Fibroblast of pulmonary artery (primary cell): ENCODE measurements at places on chromosomes 7 and 10.

DNA sequence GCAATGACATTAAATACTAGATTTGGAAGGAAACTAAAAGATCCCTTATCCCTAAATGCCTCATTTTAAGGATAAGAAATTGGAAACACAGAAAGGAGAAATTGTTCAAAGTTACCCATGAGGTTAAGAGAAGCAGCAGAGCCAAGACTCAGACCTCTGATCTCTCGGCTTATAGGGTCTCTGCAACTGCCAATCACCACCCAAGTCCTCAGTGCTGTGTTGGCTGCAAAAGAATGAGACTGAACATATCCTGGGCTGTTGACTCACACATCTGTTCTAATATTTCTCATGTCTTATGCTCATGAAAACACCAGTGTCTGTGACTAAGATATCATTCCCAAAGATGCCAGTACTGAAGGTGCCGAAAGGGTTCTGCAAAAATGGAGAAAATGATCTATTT lies 153.3 kb downstream of the XPNPEP1 start:
- no peak for DNase-seq

GRCh38 chr7:111982804-111983203 lies 223.4 kb downstream of the DOCK4 start:
- DNase-seq: peak; percentile 66

DNA sequence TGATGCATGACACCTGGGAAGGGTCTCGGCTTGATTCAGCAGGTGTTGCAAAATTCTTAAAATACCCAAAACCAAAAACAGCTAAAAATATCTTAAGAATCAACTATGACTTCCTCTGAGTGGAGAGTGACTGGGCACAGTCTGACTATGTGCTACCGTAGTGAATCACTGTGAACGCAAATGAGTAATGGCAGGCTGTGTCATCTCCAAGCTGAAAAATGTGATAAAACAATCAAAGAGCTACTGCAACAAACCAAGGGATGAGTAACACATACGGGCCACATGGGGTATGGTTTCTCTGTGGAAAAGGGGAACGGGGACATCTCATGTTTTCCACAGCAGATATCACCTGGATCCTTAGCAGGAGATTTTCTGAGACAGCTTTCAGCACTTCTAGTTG lies 127.5 kb downstream of the ABCA13 start:
- peak; percentile 18 for DNase-seq

GRCh38 chr7:98548971-98549370 lies 68.1 kb upstream of the NPTX2 start:
- DNase-seq: no peak

DNA sequence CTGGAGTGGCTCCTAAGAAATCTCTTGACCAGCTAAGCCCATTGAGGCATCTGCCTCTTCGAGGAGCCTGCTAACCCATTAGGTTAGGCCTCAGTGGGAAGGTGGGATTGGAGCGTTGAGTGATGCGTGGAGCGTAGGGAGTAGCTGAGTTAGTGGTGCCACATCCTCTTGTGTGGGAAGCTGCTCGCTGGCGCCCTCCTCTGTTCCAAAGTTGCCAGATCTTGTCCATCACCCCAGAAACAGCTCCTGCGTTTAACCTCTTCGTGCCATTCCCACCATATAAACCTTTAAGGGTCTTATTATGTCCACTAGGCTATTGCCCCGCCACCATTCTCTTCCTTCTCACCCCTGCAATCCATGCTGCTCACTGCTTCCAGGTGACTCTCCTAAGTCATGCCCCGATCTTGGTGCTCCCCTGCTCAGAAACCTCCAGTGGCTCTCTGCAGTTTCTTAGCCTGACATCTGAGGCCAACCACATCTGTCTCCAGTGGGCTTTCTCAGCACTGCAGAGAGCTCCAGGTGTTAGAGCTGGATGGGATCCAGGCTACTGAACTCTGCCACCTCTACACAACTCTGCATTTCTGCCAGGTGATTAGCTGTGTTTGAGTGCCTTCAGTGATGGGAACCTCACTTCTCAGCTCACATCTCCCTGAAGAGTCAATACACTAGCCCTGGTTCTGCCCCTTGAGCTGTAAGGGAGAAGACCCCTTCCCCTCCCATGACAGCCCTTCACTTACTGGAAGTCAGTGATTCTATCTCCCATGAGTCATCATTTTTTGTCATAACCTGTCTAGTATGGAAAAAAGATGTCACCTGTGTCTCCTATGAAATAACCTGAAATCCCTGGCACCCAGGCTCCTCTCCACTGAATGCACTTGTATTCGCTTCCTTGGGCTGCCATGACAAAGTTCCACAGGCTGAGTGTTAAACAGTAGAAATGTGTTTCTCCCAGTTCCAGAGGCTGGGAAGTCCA lies 65.0 kb upstream of the FGFR2 start:
- no peak for DNase-seq

DNA sequence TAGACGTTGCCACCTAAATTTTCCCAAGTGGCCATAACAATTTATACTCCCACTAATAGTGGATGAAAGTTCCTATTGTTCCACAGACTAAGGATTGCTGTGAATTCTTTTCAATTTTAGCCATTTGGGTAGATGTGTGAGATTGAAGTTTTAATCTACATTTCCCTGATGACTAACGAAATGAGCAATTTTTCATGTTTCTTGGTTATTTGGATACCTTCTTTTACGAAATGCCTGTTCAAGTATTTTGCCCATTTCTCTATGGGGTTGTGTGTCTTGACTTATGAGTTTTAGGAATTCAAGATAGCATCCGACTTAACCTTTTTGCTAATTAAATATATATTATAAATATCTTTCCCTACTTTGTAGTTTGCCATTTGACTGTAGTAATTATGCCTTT lies 16.4 kb upstream of the PRKG1 start:
- no peak for DNase-seq

- peak; percentile 6 for DNase-seq
Measured at GRCh38 chr7:97149843-97150242, 32.3 kb downstream of the SDHAF3 start.

GRCh38 chr7:159034394-159034793 lies 110.3 kb downstream of the VIPR2 start:
- DNase-seq: no peak

DNA sequence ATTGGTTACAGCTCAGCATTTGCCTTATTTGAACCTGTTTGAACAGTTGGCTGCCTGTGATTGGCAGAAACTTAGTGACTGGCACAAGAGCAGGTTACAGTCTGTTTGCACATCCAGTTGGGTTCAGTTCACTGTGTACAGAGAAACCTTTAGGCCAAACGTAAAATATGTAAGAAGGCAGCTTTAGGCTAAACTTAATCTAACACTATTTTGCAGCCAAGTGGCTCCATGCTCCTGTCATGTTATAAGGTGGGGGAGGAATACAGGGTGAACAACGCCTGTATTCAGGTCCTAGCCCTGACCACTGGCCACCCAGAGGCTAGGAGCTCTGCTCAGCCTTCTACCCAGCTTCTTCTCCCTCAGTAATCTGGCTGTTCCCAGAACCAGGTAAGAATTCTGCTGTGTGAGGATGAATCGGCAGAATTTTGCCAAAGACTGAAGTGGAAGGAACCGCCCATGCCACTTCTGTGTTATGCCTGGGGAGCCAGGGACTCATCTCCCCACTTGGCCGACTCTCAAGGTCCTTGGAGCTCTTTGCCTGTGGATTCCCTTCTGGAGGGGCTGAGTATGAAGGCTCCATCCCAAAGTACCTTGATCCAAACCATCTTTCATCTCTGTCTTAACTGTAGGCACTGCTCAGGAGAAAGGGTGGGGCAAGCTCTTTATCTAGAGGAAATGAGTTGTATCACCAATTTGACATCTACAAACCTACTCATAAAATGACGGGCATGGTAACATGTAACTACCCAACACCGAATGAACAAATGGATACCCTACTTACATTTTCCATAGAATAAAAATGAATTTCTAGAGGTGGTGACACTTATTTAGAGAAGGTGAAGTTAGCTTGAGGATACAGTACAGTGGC lies 164.4 kb upstream of the NAMPT start:
- DNase-seq: peak; percentile 13

DNA sequence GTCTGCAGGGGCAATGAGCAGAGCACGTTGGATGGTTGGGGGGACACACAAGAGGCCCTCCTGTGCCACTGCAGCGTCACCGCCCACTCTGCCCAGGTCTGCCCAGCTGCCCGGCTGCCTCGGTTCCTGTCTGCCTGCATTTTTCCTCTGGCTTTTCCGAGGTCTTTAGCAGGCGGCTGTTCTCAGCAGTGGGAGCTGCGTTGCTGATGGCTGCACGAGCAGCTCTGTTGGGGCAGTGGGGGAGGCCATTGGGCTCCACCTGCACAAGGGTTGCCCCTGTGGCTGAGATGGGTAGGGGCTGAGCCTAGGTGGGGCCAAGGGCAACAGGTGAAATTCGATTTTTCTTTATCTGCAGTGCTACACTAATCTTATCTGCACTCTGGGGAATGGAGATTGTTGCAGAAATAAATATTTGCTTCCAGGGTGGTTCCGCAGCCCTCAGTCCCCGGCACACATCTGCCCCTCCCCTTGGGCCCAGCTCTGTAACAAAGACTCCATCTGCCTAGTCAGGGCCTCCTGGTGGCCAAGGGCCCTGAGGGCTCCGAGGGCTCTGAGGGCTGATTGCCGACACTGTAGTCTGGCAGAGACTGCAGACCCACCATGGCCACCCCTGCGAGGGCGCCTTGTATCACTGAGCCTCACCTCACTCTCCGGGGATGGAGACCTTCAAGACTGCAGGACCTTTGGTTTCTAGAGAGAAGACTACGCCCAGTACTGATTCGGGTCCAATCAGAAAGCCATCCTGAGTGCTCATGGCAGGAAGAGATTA lies 141.7 kb upstream of the SHH start:
- no peak for DNase-seq

- DNase-seq: no peak
Measured at GRCh38 chr7:139667377-139667776, 110.4 kb downstream of the HIPK2 start.

DNA sequence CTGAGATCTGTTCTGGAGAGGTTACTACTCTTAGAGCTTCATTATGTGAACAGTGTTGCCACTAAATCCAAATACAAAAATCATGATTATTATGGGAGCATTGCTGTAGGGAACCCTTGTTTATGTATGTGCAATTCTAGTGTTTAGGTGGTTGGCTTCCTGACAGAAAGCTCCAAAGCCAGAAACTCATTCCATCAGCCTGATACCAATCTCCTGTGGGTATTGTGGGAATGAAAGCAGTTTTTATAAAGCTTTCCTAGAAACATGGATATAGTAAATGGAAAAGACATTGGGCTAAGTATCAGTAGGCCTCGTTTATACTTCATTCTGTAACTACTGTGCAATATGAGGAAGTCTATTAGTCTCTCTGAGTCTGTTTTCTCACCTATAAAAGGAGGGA lies 6.4 kb downstream of the SDK1 start:
- no peak for DNase-seq

GRCh38 chr7:44615149-44615611 lies 8.8 kb downstream of the OGDH start:
- DNase-seq: no peak

- DNase-seq: no peak
Measured at GRCh38 chr7:31747553-31747952, 60.5 kb downstream of the PPP1R17 start.

DNA sequence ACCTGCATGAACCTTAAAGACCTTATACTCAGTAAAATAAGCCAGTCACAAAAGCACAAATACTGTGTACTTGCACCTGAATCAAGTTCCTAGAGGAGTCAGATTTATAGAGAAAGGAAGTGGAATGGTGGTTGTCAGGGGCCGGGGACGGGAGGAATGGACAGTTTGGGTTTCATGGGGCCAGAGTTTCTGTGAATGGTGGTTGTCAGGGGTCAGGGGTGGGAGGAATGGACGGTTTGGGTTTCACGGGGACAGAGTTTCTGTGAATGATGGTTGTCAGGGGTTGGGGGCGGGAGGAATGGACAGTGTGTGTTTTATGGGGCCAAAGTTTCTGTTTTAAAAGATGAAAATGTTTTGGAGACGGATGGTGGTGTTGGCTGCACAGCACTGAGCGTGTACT lies 260.0 kb upstream of the MKI67 start:
- no peak for DNase-seq

DNA sequence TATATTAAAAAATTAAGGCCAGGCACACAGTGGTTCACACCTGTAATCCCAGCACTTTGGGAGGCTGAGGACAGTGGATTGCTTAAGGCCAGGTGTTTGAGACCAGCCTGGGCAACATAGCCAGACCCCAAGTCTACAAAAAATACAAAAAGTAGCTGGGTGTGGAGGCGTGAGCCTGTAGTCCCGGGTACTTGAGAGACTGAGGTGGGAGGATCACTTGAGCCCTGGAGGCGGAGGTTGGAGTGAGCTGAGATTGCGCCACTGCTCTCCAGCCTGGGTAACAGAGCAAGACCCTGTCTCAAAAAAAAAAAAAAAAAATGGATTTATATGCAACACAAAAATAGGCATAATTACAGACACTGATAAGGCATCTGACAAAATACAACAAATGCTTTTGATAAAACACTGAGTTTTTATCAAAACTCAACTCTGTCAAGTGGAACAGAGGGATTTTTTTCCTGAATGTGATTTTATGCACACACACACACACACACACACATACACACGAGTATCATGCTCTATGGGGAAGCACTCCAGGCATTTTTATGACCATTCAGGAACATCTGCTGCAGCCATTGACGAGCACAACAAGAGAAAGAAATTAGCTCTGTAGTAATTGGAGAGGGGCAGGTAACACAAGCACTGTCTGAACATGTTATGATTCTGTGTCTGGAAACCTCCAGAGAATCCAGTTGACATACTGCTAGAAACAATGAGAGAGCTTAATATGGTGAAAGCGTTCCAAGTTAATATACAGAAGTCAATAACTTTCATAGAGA lies 193.1 kb downstream of the WDR37 start:
- DNase-seq: no peak

- DNase-seq: no peak
Measured at GRCh38 chr10:80771902-80772555, 234.3 kb downstream of the SH2D4B start.

GRCh38 chr10:63665670-63666134 lies 144.5 kb downstream of the REEP3 start:
- peak; percentile 63 for DNase-seq

- DNase-seq: no peak
Measured at GRCh38 chr10:129532838-129533237, 65.8 kb downstream of the MGMT start.

GRCh38 chr7:70406186-70406949 lies 725.6 kb upstream of the GALNT17 start:
- DNase-seq: no peak

- DNase-seq: no peak
Measured at GRCh38 chr7:22622116-22622785, 104.7 kb upstream of the IL6 start.
